ENCODE measurements at places on chromosomes 3 and 15.

- DNase-seq = no peak
These were observed 1.1 kb upstream of the INTS14 start for GRCh38 chr15:65611888-65612615.

- no peak for DNase-seq
These were observed 7.5 kb downstream of the SENP5 start for GRCh38 chr3:196875258-196875657.

- DNase-seq = no peak
These were observed 13.0 kb upstream of the IQGAP1 start for GRCh38 chr15:90375071-90375470.

GRCh38 chr3:47291158-47291753, 8.5 kb downstream of the KLHL18 start:
- DNase-seq = no peak

DNA sequence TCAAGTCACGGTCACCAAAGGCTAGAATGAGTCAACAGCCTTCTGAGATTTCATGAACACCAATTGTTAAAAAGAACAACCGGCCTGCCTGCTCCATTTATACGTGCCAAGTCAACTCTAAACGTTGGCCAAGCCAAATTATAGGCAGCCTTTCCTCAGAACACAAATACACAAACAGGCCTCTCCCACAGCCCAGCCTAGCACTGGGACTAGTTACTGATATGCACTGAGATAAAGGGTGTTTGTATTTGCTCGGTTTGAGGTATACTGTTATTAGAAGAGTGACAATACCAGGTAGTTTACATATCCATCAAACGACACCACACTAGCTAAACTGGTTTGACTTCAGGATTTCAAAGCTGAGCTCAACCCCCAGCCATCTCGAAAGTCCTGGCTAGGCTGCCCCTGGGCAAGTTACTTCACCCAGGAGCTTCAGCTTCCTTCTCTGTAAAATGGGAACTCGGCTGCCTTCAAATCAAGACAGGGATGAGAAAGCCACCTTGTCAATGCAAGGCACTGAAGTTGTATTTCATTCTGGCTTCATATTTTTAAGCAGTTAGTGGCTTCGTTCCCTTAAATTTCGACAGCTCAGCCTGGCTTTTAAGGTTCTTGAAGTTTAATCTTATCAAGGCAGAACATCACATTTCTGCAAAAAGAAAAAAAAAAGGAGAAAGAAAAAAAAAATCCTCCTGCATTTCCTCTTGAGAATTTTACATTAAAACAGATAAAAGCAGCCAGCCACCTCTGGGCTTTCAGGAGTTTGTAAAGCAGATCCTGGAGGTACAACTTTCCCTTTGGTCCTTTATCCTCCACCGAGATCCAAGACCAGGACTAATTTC, 4.0 kb downstream of the TLE3 start:
- no peak for DNase-seq

- DNase-seq = no peak
These were observed 632.2 kb downstream of the MAGI1 start for GRCh38 chr3:65406470-65406869.

DNA sequence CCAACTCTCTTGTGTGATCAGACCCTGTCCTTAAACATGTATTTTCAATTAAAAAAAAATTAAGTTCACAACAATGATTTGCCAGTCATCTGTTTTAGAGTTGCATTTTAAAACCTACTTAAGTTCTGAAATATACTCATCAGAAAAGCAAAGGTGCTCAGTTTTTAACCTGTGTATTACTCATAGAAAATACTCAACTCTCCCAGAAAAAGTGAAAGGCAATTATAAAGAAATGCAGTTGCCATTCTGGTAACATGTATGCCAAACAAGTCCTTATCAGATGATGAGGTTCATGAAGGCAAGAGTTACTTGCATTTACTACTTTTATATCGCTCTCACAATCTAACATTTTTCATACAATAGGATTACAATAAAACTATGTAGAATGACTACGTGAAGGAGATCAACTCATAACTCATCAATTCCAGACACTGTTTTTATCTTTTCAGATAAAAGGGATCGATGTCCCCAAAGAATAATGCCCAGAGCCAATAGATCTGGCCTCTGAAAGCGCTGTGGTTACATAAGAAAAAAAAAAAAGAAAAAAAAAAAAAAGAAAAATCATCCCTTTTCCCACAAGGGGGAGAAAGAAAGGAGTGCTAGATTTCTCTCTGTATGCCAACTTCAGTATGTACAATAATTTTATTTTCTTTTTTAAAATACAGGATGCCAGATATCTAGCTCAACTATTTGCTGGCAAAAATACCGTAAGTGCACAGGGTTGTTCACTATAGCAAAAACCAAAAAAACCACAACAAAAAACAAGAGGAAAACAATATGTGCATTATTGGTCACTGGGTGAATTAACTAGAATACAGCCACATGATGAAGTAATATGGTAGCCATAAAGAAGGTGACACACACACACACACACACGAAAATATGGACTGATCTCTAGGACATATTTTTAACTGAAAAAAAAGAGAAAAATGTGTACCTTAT, 137.4 kb downstream of the NR1I2 start:
- no peak for DNase-seq

DNA sequence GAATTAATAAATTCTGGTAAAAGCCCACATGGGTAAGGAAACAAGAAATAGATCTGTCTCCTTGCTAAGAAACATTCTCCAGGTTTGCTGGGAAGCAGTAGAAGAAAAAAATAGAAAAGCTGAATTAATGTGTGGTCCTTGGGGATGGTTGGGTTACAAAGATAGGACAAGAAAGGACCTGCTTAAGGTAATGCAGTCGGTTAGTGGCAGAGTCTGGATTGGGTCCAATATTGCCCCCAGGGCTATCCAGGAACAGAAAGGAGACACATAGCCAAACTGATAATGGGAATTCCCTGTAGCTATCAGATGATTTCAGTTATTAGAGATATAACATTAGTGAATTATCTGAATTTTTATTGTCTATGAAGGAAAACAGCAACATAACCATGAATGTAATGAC, 584.3 kb downstream of the ROBO1 start:
- DNase-seq = no peak

DNA sequence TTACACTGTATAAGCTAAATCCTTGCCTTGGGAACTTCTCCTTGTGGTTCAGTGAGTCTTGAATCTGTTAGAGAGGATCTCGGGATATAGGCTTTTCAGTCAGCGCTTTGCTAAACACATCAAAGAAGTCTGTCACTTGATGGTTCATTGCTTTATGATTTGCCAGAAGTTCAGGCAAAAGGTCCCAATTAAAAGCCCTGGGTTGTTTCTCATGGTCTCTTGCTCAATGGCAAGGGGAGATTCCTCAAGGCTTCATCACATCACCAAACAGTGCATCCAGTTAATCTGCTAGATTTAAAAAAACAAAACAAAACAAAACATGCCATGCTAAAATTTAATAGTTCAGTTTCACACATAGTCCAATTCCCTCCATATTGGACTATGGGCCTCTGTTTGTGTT, 114.8 kb downstream of the FILIP1L start:
- DNase-seq = no peak

DNA sequence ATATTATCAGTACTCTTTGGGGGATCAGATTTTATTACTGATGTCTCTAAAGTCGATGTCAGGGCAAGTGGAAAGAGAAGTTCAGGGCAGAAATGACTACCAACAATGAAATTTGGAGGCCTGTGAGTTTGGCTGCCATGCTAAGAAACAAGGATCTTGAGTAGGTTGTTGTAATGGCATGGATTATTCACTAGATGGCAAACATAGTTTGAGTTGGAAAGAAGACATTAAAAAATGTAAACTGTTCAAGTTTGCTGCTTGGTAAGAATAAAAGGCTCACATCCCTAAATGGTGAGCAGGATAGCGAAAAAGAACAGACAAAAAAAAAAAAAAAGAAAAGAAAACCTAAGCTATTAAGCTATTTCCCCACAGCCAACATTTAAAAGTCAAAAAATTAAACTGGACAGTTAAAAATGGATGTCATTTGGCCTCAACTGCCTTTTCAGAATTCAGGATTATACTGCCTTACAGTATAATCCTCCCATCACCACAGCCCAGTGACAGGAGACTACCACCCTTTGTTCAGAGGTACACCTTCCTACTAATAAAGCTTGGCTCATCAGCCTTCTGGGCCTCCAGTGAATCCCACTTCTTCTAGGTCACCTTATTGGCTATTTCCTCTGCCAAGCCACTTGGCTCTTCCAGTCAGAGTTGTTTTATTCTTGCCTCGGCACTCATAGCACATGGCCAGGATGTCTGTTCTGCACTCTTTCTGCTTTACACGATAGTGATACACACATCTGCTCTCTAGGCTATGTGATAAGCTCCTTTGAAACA, 163.7 kb downstream of the PLD1 start:
- DNase-seq = peak; percentile 27

GRCh38 chr3:100076731-100077529, 37.4 kb downstream of the FILIP1L start:
- no peak for DNase-seq

- no peak for DNase-seq
These were observed 184.1 kb upstream of the TLE3 start for GRCh38 chr15:70281811-70282307.

GRCh38 chr3:123297627-123297899, 95.8 kb downstream of the SEC22A start:
- DNase-seq = no peak

DNA sequence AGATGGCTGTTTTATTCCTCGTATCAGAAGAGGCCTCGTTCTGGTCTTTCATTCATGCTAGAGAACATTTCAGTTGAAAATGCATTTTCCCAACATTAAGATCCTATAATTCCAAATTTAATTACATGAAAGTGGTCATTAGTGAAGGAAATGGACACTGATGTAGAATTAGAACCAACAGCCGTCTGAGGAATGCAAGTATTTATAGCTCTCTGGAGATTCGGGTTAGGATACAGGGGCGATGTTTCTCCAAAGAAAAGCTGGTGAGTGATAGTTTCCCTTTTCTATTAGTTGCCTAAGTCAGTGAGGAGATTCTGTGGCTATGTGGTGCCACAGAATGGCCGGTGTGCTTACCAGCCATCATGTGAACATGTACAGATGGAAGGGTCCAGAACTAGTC, 109.0 kb upstream of the IL12A start:
- DNase-seq = no peak

DNA sequence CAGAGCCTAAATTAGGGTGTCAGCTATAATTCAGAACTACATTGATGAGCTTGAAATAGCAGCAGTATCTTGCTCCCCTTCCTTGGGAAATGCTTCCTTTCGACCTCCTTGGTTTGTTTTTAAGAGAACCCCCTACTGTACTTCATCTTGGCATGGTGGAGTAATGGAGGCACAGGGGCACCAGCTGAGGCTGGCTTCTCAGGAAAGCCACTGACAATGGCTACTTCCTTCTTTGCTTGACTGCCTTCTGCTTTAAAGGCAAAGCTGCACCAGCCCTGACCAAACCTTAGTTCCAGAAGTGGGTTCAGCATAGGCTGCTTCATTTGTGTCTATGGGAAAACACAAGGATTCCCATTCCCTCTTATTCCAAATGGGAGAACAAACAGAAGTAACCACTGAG, 1.5 kb upstream of the FBXL22 start:
- no peak for DNase-seq

- no peak for DNase-seq
These were observed 32.8 kb downstream of the PLSCR1 start for GRCh38 chr3:146511402-146512134.

- DNase-seq = no peak
These were observed 355.4 kb downstream of the FGF12 start for GRCh38 chr3:192371870-192372400.

DNA sequence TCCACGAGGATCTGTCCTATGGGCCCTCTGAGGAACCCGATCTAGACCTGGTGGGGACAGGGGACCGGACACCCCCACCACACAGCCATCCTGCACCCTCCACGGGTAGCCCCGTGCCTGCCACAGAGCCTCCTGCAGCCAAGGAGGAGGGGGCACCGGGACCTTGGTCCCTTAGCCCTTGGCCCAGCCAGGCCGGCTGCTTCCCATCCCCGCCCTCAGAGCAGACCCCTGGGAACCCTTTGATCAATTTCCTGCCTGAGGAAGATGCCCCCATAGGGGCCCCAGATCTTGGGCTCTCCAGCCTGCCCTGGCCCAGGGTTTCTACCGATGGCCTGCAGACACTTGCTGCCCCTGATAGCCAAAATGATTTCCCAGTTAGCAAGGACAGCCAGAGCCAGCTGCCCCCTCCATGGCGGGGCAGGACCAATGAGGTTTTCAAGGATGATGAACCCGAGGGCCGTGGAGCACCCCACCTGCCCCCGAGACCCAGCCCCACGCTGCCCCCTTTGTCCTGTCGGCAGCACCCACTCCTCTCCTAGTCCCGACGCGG, 91.5 kb downstream of the TBC1D2B start:
- no peak for DNase-seq

DNA sequence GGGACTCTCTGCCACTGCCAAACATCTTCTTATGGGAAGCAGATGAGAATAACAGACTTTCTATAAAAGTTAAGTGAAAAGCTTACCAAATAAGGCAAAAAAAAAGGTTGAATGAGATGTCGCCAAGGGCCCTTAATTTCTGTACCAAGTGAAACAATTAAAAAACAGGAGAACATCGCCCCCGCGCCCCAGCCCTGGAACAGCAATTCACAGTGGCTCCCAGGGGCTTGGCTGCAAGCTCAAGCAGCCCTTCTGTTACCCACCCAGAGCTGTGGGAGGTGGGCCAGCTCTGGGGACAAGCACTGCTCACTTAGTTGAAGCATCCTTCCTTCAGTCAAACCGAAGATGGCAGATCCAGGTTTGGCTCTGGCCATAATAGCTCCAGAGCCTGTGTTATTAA, 208.0 kb downstream of the ERC2 start:
- no peak for DNase-seq

DNA sequence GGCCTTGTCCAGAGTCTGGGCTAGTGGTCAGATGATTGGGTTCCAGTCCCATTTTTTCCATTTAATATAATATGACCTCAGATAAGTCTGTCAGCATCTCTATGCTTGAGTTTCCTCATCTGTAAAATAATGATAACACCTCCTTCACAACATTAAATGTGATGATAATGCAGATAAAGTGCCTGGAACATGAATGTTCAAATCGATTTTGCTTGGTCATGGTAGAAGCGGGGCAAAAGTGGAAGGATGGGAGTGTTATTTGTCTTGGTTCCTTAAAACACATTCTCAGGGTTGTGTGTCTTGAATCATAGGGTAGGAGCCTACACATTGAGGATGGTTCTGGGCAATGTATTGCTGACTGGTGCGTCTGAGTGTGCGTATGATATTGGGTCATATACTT, 16.9 kb downstream of the ARIH2 start:
- no peak for DNase-seq

DNA sequence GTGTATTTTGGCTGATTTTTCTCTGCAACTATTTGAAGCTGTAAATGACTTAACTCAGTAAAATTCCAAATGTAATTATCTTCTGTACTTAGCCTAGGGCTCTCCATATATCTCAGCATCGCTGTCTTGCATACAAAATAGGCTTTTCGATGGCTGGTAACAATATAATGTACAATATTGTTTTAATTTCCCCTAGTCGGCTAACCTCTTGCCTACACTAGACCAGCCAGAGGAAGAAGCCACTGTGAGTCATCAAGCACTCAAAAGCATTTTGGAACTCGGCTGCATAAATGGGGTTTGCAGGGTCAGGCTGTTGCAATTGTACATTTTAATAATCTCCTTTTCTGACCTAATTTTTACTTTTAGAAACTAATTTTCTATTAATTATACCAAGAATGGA, 583.8 kb downstream of the FOXP1 start:
- no peak for DNase-seq
